ENCODE measurements at places on chromosomes 6 and 20.

- DNase-seq, result no peak
Measured at GRCh38 chr20:3749087-3749688, 16.7 kb downstream of the HSPA12B start.

GRCh38 chr20:37337208-37337991 lies 8.5 kb upstream of the SRC start:
- DNase-seq, result no peak

DNA sequence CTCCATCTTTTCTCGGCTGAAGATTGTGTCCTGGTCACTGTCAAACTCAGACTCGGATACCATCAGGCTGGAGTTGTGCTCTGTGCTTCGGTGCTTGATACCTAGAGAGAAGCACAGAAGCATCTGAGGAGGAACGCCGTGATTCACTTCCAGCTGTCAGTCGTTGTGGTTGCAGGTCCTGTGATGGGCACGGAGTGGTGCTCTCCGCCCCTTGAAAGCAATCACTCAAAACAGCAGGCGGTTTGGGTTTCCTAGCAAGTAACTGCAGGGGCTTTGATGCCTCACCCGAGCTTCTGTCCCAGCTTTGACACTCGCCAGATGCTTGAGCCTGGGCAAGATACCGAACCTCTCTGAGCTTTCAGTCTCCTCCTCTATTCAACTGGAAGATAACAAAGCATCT lies 52.5 kb downstream of the ALDH5A1 start:
- no peak for DNase-seq

- DNase-seq, result no peak
Measured at GRCh38 chr6:136962661-136963060, 40.6 kb downstream of the SLC35D3 start.

DNA sequence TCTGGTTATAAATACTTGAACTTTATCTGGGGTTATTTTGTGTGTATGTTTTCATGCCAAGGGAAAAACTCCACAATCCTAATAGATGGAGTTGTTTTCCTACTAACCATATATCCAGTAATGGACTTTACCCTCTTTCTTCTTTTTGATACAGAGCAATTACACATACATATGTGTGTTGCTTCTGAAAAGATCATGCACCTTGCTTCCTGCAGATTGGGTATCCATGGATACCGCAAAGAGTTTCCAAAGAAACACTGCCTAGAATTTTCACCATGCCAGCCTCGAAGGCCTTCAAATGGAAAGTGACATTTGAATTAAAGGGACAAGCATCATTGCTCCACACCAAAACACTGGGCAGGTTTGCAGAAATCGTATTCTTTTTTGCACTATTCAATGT lies 26.8 kb downstream of the HDDC2 start:
- DNase-seq, result no peak

DNA sequence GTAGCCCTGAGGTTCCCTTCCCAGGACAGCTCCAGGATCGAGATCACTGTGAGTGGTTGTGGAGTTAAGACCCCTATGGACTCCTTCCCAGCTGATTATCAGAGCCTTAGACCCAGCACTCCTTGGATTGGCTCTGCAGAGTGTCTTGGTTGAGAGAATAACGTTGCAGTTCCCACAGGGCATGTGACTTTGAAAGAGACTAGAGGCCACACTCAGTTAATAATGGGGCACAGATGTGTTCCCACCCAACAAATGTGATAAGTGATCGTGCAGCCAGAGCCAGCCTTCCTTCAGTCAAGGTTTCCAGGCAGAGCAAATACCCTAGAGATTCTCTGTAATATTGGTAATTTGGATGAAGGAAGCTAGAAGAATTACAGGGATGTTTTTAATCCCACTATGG lies 5.2 kb upstream of the BTN2A2 start:
- no peak for DNase-seq

GRCh38 chr6:128482642-128483041 lies 37.8 kb downstream of the PTPRK start:
- DNase-seq, result no peak

GRCh38 chr20:41072915-41073314 lies 44.3 kb downstream of the TOP1 start:
- no peak for DNase-seq

DNA sequence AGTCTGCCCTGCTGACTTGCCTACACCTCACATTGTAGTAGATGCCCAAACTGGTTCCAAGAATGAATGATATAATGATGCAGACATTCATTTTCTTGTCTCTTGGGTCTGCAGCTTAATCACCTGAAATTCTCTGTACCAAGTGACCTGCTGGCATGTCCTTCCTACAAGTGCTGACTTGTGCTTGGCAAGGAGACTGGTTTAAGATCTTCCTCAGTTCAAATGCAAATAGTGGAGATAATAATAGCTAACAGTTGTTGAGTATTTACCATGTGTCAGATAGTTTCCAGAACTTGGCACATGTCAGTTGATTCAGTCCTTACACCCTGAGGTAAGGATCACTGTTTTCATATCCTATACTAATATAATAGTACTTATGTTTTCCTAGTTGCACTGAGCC lies 223.4 kb downstream of the SLC24A3 start:
- DNase-seq, result no peak

GRCh38 chr6:15924893-15925292 lies 204.0 kb upstream of the MYLIP start:
- no peak for DNase-seq

DNA sequence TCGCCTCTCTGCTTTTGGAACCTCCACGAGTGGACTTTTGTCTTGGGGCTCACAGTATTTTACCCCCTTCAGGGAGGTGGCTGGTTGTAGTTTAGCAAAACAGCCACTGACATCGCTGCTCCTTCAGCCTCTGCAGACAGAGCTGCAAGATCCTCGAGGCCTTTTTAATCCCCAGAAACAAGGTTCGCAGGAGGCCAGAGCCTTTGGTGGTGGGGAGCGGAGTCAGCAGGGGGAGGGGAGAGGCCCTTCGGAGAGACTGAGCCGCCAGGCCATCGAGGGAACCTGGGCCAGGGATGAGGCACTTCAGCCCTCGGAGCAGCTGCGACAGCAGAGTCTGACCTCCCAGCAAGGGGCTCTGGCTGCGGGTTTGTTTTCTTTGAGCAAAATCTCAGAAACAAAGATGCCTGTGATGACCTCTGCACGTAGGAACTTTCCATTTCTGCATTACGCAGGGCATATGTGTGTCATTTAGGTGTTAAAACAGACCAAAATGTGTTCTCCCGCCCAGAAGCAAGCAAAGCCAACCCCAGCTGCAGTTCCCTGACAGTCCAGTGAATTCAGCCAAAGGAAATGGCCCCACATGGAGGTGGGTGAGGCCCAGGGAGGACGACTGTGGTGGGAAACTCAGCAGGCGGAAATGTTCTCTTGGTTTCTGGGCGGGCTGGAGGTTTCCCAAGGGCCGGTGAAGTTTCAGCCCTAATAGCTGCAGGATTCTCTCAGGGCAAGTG lies 171.2 kb upstream of the SULF2 start:
- no peak for DNase-seq

GRCh38 chr20:9160331-9160730 lies 91.4 kb downstream of the PLCB4 start:
- DNase-seq, result no peak

GRCh38 chr20:51312480-51312783 lies 230.1 kb downstream of the NFATC2 start:
- DNase-seq, result no peak

GRCh38 chr6:169098116-169098515 lies 155.5 kb downstream of the THBS2 start:
- DNase-seq, result no peak

DNA sequence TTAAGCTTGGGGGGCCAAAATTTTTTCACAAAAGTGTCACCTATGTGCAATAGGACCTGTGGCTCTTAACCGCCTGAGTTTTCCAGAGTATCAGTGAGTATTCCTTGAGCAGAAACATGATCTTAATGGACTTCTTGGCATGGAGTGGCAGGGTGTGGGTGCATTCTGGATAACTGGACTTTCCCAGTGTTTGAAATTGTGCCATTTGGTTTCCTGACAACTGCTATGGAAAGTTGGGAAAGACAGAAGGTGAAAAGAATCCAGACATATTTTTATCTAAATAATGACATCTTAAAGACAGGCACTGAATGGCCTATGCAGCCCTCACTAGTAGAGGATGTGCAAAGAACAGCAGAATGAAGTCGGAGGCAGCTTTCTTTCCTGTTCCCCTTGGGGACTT lies 34.3 kb upstream of the ADTRP start:
- no peak for DNase-seq

DNA sequence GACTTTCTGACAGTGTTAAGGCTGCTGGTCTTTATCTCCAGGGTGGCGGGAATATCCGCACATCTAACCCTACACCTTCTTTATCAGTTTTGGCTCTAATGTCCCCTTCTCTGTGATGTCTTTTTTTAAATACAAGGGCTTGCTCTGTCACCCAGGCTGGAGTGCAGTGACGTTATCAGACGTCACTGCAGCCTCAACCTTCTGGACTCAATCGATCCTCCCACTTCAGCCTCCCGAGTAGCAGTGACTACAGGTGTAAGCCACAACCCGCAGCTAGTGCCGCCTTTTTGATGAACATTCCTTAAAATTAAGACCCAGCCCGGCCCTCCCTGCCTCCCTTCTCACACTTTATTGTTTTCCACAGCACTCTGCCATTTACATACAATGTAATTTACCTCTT lies 120.1 kb upstream of the CDH4 start:
- DNase-seq, result no peak

DNA sequence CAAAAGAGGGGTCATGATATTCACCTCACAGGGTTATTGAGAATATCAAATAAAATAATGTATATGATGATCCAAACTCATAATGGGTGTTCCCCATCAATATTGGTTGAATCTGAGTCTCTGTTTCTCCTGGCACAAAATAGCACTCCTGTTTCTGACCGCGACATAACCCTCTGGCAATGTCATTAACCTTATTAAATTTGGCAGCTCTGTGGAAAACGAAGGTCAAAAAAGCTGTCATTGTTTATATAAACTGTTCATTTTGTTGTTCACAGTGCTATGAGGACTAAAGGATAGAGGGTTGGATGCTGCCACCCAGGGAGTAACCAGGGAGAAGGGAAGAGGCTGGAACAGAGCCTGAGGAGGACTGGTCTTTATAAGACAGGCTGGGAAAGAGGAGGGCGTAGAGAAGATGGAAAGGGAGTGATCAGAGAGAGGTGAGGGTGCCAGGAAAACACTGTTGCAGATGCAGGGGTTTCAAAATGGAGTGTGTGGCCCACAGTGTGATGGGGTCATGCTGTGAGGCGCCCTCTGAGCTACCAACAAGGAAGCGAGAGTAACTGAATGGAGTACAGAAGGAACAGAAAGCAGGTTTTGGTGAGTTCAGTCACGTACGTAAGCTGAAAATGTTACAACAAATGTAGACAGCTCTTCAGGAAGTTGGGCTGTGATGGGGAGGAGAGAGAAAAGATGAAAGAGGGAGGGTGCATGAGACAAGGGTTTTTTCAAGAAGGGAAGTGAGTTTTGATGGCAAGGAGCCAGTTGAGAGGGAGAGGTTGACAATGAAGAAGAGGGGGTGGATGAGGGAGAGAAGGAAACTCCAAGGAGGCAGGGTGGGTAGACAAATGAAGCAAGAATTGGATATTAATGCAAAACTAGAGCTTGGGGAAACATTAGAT lies 251.6 kb upstream of the TAB2 start:
- DNase-seq, result no peak

- DNase-seq, result no peak
Measured at GRCh38 chr6:167341665-167342655, 17.1 kb downstream of the TTLL2 start.

DNA sequence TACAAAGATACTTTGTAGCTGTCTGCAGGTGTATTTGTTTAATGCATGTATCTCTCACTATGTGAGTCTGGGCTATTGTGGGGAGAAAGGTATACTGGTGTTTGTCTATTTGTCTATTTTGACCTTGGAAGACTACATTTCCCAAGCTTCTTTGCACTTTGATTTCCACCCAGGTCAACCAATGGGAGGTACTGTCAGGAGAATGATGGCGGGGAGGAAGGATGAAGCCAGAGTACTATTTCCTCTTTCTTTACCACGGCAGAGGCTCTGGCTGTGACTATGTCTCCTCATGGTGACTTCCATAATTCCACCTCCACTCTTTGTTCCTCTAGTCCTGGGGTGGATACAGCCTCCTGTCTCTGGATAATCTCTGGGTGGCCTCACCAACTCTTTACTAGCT lies 23.1 kb downstream of the LBP start:
- no peak for DNase-seq

DNA sequence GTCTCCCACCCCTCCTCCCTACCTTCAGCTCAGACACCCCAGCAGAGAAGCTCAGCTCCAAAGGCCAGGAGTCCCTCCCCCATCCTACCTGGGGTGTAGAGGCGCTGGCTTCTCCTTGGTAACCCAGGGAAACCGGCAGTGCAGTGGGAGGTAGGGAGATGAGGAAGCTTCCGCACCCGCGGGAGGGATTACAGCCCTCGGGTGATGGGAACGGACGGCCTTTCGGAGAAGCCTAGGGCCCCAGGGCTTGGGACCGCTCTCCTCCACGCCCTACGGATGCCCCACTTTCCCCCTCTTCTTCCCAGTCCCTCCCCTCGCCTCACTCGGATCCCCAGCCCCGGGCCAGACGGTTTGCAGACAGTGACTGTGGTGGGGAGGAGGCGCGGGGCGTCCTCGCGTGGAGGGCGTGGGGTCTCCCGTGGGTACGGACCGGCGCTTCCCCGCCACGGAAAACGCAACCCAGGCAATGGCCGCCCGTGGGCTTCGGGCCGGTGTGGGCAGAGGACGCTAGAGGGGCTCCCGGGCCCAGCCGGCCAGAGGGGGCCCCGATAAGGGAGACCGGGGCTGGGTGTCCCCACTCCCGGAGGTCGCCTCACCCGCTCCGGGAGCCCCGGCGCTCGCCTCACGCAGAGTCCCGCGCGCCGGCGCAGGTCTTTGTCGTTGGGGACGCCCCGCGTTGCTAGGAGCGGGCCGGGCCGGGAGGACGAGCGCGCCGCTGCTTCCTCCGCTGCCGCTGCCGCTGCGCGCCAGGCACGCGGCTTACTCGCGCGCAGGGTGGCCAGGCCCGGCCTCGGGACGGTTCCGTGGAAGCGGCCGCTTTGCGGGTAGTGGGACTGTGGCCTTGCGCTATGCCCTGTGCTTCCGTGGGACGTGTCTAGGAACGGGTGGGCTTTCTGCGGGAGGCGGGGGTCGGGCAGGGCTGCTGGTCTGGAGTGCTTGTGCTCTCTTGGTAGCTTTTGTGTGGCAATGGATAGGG lies 15.8 kb downstream of the AARS2 start:
- no peak for DNase-seq

- no peak for DNase-seq
Measured at GRCh38 chr6:132888701-132889100, 74.3 kb downstream of the RPS12 start.

- DNase-seq, result no peak
Measured at GRCh38 chr20:20083807-20084206, 31.5 kb downstream of the CFAP61 start.

Measured in AG09309 (cell line).